ENCODE measurements at places on chromosomes 7 and 10.

DNA sequence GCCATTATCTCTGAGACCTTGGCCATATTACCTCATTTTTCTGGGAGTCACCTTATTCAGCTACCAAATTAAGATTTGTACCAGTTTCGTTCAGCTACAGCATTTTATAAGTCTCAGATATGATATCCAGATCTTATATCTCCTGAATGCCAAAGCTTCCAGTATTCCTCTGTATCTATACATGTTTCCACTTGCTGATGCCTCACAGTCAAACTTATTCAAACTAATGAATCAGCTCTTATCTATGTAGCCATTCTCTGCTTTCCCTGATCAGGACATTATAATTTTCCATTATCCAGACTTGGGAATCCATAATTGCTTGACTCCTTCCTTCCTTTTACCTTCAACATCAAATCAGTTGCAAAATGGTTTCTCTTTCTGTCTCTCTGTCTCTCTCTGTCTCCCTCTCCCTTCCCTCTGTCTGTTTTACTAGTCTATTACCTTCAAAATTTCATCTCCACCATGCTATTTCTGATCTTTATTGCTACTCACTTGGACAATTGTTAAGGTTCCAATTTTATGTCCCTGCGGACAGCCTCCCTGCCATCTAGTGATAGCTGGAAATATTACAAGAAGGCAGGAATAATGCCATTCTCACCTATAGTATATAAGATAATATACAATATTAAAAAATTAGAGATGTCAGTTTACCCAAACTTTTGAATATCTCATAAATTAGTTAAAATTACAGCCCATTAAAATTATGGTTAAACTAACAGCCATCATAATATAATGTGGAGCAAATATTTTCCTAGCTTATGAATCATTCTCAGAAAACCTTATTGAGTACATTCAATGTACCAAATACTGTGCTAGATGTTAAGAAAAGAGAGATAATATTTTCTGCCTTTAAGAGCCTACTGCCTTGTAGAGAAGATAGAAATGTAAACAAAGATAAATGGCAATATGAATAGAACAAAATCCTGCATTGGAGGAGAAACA is 89.8 kb downstream of the PCLO start:
- no peak for DNase-seq

DNA sequence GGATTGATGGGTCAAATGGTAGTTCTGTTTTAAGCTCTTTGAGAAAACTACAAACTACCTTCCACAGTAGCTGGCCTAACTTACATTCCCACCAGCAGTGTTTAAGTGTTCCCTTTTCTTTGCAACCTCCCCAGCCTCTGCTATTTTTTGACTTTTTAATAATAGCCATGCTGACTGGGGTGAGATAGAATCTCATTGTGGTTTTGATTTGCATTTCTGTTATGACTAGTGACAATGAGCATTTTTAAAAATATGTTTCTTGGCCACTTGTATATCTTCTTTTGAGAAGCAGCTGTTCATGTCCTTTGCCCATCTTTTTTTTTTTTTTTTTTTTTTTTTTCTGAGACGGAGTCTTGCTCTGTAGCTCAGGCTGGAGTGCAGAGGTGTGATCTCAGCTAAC is 155.2 kb upstream of the BMPER start:
- no peak for DNase-seq

- no peak for DNase-seq
Observed at GRCh38 chr7:141410353-141411000, 140.7 kb upstream of the AGK start.

- no peak for DNase-seq
Observed at GRCh38 chr7:23895666-23896096, 185.7 kb downstream of the STK31 start.

DNA sequence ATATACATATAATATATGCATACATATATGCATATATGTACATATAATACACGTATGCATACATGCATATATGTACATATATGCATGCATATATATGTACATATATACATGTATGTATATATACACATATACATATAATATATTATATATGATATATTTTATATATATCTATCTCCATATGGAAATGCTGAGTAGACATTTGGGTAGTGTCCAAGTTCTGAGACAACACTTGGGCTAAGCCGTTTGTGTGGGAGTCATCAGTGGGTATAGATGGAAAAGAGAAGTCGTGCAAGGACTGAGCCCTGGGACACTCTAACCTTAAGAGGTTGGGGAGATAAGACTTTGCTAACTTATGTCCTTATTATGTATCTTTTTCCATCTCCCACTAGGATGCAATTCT is 165.2 kb upstream of the PODXL start:
- DNase-seq: no peak

- no peak for DNase-seq
Observed at GRCh38 chr10:112801004-112801403, 149.0 kb upstream of the TCF7L2 start.

DNA sequence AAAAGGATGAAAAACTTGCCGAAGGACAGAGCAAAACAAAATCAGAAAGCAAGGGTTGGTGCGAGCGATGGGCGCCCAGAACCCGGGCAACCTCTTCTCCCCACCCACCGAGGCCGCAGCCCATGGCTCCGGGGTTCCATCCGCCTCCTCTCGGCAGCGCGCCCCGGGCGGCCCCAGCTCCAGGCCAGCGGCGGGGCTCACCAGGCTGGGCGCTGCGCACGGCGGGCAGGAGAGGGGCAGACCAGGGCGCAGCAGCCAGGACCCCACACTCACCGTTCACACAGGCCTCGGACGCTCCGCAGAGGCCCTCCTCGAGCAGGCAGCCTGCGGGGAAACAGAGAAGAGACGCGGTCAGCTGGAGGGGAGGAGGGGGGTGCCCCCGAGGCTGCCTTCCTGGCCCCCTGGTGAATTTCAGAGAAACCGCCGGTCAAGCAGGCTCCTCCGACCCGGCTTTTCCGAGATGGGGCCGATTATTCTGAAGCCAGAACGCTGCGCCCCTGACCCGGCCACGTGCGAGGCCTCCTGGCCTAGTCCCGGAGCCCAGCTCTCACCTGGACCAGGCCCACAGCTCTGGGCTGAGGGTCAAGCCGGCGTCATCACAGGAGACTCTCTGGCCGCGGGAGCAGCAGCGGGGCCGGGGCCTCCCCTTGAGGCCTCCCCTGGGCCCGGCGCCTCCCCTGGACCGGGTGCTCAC is 98.0 kb downstream of the PTPRN2 start:
- no peak for DNase-seq

DNA sequence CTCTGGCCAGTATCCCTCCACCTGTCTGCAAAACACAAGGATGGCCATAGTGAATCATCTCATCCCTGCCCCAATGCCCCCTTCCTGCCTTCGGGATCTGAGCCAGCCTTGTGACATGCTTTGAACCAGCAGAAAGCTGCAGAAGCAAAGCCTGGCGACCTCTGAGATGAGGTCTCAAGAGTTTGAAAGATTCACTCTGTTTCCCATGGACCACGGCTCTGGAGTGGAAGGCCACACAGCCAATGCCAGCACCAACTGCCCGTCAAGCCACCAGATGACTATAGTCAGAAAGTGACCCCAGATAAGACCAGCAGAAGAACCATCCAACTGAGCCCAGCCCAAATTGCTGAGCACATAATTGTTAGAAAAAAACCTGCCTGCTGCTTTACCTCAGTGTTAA is 193.9 kb upstream of the PPP2R2D start:
- DNase-seq: no peak

DNA sequence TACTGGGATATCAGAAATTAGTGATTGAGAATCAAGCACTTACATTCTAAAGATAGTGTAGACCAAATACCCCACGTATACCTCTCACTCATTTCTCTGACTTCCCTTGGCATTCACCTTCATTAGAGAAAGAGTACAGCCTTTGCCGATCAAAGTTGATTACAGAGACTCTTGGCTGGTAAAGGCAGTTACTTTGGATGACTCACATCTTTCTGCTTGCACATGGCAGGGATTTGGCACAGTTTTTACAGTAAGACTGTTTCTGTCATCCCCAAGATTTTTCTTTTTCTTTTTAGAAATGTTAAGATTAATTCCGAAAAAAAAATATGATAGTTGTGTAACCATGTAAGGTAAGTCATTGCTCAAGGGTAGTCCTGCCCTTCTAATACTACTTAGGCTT is 143.0 kb downstream of the TSPAN12 start:
- DNase-seq: no peak

DNA sequence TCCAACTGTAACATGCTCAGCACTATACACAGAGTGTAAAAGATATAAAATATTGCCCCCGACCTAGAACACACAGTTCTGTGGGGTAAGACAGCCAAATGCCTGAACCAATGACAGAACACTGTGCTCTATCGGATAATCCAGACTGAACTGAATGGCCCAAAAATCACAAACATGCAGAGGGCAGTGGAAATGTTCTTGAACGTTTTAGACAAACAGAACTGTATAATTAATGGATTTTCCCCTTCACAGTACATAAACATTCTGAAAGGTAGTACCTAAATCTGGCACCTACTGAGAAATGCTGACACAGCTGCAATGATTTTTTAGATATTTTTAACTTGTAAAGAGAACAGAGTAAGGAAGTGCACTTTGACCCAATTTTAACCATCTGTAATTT is 33.4 kb downstream of the PARD3 start:
- DNase-seq: no peak

GRCh38 chr7:123784263-123784662 is 35.5 kb upstream of the WASL start:
- DNase-seq: no peak

DNA sequence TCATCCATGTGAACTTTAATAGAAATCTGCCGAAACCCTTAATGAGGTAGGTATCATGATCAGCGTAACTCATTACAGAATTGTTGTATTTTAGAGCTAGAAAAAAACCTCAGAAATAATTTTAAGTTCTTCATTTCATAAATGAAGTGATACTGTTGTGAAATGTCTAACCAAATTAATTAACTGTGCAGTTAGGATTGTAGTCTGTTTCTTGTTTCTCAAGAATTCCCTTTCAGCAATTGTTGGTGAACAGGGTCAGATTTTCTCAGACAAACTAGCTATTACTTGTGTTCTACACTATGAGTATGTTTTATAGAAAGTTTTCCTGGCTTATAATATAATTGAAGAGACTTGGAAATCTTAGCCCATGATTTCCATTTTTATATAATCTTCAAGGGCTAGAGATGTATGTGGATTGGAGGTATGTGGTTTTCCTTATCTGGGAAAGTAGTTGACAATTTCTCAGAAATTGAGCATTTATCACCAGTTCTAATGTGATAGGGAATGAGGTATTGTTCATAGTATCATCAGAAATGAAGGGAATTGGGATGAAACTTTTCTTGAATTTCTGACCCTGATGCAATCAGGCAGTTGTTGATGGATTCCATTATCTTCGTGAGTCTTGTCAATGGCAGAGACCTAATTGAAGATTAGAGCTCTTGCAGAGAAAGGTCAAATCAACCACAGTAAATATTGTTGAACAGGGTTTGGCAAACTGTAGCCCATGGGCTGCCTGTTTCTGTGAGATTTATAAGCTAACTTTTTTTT is 55.0 kb downstream of the ST7 start:
- DNase-seq: no peak

DNA sequence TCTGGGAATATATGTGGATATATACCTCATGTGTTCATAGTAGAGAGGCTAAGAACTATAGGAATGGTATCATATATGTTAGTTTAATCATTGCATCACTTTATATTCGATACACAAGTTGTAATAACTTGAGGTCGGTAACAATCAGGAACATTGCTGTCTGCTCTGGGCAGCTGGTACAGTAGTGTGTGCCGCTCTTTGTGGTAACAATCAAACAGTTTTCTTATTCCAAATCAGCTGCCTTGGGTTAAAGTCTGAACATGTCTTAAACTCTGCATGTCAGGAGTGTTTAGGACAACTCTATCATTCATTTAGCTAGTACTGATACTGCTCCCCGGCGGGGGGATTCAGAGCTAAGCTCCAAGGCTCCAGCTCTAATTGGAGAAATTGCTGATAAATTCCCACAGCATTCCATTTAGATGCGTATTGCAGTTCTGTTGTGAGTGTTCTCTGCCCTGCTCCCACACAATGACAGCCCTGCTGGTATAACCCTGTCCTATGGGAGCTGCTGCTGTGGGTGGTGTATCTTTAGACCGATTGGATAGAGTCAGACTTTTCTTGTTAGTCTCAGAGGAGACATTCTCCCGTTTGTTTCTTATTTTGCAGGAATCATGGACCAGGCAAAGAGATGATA is 707.5 kb upstream of the FZD8 start:
- no peak for DNase-seq

GRCh38 chr7:136034132-136034531 is 57.0 kb upstream of the MTPN start:
- no peak for DNase-seq

GRCh38 chr10:76358743-76359395 is 927.4 kb downstream of the LRMDA start:
- DNase-seq: no peak

DNA sequence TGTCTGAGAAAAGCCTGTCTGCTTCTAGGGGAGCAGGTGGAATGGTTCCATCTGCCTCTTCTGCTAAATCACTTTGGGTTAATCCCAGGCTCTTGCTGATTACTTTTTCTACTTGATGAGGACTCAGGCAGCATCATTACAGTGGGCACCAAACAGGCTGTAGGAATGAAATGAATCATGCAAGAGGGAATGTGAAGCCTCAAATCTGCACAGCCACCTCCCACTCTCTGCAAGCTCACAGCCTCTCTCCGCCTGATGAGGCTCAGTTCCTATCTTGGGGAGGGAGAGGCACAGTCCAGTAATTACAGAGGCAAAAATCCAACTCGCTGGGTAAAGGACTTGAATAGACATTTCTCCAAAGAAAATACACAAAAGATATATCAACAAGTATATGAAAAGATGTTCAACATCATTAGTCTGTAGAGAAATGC is 34.0 kb downstream of the HSPA12A start:
- DNase-seq: no peak

GRCh38 chr10:33190406-33190805 is 144.1 kb downstream of the NRP1 start:
- no peak for DNase-seq

GRCh38 chr7:127962589-127963361 is 68.5 kb downstream of the LRRC4 start:
- no peak for DNase-seq

DNA sequence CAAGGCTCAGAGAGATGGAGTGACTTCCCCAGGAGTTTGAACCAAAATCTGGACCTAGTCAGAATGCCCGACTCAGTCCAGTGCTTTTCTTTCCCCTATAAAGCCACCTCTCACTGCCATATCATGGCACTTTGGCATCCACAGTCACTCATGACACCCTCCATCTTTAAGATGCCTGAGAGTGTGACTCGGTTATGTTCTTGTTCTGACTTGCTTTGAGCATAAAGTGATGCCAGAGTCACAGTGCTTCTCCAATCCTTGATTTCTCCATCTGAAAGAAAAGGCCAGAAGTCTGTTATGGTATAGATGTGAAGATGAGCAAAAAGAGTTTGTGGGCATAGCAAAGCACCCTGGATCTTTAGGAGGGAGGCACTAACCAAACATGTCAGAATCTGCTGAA is 538.1 kb downstream of the SORCS1 start:
- no peak for DNase-seq

DNA sequence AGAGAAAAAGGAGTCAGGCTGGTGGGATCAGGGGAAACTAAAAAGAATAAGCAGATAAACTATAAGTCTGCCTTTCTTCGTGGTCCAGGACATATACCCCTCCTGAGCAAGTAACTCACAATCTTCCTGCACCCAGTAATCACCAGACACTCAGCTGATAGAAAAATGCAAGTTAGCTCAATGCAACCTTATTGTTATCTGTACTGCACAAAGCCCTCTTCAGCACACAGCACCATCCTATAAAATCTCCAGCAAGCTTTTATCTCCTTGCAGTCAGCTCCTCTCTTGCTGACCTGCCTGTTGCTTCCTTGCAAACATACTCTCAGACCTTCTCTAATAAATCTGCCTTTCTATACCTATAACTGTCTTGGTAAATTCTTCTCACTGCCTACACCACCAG is 6.7 kb downstream of the SLC37A3 start:
- DNase-seq: no peak

Measured in SIG-M5 (cell line).